ENCODE measurements at places on chromosomes 16 and 17.

DNA sequence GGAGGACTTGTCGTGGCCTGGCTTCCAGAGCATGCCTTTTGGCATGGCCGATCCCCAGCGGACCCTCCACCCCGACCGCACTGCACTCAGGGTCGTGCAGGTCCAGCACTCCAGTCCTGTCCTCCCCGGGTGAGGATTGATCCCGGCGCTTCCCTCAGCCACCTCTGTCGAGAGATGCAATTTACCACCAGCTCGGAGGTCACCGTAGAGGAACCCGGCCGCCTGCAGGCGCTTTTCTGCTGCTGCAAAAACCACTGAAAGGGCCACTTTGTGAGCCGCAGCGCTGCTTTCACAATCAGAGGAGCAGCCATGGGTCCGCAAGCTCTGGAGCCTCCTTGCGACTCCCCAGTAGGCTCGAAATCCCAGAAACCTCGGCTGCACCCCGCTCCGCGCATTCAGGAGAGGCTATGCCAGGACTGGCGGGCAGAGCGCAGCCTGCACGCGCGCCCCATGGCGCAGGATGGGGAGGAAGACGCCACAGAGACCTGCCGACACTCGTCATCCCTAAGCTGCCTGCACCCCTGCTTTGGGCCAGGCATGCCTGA lies 134.2 kb downstream of the HS3ST2 start:
- no peak for DNase-seq

- DNase-seq = peak; percentile 20
Measured at GRCh38 chr17:81018044-81018802, 16.7 kb upstream of the BAIAP2 start.

DNA sequence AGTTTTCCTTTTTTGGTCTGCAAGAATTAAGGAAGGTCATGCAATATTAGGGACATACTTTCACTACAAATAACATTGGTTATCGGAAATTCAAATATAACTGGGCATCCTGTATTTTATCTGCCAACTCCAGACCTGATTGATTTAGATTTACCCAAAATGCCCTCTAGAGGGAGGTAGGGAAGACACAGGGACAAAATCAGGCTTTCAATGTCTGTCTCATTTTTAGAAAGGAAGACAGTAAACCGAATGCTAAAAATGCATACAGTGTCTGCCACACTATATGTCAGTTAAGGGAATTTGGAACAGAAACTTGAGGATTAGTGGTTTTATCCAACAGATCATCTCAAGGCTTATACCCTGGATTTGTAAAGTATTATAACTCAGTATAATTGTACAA lies 161.7 kb upstream of the SOX9 start:
- no peak for DNase-seq

GRCh38 chr16:90046971-90047713 lies 27.9 kb upstream of the DBNDD1 start:
- no peak for DNase-seq

DNA sequence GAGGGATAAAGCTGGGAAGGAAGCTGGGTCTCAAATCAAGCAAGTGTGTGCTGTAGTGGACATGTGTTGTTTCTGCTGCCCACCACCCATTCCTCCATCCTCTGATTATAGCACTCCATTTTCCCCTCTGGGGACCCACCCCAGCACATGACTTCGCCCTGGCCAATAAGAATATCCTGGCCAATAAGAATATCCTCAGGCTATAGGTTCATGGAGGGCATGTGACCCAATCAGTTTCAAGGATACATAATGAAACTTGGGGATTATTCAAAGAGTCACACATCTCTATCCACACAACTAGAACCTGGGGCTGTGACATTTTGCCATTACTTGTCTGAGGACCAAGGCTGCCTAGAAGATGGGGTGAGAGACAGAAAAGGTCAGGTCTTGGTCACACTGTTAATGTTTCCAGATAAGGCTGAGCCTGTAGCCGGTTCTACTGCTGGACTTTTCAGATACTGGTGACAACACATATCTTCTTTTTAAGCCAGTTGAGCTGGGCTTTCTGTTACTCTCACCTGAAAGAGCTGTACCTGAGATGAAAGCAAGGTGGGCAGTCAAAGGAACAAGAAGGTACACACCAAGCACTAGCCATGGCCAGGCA lies 33.7 kb downstream of the MYO18A start:
- DNase-seq = no peak

- DNase-seq = no peak
Measured at GRCh38 chr17:41013181-41013580, 4.3 kb upstream of the KRTAP3-1 start.

DNA sequence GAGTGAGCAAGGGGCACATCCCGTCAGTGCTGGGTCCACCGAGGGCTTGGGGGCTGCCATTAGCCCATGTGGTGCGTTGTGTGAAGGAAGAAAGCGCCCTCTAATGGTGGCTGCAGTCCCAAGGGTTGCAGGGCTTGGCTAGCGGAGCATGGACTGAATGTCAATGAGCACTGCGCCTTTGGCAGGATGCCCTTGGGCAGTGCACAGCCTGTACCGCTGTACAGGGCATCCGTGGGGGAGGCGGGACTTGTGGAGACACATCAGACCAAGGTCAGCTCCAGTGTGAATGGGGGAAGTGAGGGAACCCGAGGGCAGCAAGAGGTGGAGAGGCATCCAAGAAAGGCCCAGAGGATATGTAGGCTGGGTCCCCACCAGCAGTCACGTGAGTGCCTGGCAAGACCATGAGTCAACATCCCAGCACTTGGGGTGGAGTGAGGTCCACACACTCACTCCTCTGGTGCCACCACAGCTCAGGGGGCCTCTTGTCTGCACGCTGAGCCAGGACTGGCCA lies 75.5 kb upstream of the MED9 start:
- peak; percentile 37 for DNase-seq

- DNase-seq = no peak
Measured at GRCh38 chr17:47745037-47745380, 12.0 kb downstream of the TBX21 start.

- DNase-seq = no peak
Measured at GRCh38 chr17:79239205-79239604, 164.6 kb downstream of the ENGASE start.

DNA sequence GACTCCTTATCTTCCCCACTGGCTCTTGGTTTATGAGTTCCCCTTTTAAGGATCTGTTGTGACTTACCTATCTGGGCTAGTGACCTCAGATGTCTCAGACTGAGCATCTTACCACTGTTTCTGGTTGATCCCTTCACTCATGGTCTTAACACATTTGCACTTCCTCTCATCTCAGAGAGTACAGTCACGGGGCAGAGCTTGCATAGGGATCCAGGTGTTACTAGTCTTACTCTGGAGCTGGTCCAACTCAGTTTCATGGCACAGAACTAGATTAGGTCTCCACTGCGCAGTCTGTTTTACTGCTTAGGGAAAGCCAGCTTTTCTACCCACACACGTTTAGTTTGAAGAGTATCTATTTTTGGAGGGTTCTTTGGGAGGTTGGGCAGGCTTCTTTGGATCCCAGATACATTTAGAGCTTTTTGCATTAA lies 10.2 kb downstream of the GABARAPL2 start:
- no peak for DNase-seq

DNA sequence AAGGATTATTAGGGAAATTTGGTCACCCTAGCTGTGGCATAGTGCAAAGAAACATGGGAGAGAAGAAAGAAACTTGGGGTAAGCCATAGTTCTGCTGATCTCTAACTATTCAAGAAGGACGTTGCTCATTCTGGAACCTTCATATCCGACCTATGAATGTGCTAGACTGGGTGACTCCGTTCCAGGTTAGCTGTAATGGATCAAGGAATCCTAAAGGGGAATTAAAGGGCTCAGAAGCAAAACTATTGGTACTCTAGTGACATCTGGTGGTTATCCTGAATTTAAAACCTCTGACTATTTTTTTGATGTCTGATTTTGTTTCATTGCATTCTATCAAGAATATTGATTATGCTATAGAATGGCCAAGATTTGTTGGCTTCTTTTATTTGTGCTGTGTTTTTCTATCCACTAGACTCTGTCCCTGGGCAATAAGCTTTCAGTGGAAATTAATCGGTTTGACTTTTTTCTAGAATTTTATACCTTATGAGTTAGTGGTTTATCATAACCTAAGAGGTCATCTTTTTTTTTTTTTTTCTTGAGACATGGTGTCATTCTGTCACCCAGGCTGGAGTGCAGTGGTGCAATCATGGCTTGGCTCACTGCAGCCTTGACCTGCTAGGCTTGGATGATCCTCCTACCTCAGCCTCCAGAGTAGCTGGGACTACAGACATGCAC lies 19.5 kb downstream of the PCTP start:
- peak; percentile 44 for DNase-seq

GRCh38 chr17:45003877-45004276 lies 35.8 kb upstream of the C1QL1 start:
- DNase-seq = no peak

- DNase-seq = no peak
Measured at GRCh38 chr16:47197536-47198179, 53.9 kb upstream of the NETO2 start.

GRCh38 chr17:69367298-69367697 lies 40.4 kb upstream of the ABCA5 start:
- peak; percentile 37 for DNase-seq

GRCh38 chr17:7560172-7561027 lies 1.3 kb upstream of the SENP3 start:
- peak; percentile 63 for DNase-seq

DNA sequence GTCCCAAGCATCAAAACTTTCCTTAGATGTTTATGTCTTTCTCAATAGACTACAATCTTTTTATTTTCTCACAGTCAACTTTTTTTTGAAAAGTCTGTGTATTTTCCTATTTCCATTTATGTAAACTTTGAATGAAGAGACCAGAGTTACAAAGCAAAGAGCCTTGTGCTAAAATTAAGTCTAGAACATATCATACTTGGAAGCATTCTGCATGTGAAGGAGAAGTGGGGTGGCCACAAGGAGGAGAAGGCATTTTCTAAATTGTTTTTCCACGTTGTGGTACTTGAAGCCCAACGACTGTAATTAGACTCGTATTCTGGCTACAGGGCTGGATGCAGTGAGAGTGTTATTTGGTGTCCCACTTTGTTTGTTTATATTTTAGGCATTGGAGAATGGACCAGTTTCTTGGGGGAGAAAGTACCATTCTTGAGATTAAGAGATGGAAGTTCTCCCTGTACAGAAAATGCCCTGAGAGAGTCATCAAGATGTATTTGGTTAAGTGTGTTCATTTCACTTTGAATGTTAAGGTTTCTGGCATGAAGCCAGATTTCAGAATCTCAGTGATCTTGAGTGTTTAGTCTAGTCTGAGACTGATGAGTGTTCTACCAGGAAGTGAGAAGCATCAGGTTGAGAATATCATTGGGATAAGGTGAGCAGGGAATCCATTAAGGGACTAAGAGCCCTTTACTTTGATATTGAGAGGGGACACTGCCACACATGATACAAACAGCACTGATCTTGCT lies 71.6 kb downstream of the MAP2K6 start:
- DNase-seq = peak; percentile 12

- no peak for DNase-seq
Measured at GRCh38 chr17:75133001-75133400, 1.5 kb upstream of the NT5C start.

- DNase-seq = peak; percentile 87
Measured at GRCh38 chr16:7025616-7026190, 306.9 kb upstream of the RBFOX1 start.

DNA sequence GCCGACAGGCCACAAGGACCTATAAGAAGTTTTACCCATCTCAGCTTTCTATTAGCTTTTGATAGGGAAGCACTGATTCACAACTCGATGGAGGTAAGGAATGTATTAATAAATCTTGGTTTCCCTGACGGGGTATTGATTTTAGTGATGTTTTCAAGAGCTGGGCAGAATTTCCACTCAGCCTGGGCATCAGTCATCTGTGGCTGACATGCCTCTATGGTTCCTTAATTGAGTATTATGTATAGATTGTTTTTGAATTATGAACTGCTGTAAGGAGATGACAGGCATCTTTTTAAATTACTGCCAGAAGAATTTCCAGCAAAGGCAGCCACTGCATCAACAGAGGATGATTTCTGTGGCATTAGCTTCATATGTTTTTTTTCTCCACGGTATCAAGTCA lies 128.6 kb downstream of the CPPED1 start:
- no peak for DNase-seq

DNA sequence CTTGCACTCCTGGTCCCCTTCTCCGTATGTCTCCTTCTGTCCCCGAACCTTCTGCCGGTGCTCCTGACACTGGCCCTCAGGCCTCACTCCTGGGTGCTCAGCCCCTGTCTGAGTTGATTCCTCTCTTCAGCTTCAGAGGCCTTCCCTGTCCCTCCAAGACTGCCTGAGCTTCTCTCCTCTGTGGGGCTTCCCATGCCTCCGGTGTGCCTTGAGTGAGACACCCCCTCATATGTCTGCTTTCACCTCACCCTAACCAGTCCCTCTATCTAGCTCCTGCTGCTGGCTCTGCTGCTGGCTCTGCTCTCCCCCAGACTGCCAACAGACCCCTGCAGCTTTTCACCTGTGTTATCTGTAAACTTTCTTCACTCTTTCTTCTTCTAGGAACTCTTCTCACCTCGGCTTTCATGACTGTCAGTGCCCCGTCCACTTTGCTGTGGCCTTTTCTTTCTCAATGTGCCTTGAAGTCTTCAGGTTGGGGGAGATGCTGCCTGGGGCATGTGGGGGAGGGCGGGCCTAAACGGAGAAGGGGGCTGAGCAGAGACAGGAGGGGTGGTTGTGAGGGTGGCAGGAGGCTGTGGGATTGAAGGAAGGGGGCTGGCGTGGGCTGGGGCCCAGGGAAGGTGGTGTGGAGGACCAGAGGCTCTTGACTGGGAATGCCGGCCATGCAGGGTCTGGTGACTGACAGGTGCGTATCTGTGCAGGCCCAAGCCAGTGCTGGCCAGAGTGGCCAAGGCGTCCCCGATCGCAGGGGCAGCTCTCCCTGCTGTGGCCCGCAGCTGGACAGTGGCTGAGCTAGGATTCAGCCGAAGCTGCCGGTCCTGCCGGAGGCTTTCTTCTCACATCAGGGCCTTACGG lies 81.3 kb downstream of the METRNL start:
- no peak for DNase-seq

GRCh38 chr16:2194852-2195321 lies 1.5 kb downstream of the CASKIN1 start:
- peak; percentile 30 for DNase-seq

GRCh38 chr16:79758615-79759346 lies 158.2 kb upstream of the MAF start:
- no peak for DNase-seq

DNA sequence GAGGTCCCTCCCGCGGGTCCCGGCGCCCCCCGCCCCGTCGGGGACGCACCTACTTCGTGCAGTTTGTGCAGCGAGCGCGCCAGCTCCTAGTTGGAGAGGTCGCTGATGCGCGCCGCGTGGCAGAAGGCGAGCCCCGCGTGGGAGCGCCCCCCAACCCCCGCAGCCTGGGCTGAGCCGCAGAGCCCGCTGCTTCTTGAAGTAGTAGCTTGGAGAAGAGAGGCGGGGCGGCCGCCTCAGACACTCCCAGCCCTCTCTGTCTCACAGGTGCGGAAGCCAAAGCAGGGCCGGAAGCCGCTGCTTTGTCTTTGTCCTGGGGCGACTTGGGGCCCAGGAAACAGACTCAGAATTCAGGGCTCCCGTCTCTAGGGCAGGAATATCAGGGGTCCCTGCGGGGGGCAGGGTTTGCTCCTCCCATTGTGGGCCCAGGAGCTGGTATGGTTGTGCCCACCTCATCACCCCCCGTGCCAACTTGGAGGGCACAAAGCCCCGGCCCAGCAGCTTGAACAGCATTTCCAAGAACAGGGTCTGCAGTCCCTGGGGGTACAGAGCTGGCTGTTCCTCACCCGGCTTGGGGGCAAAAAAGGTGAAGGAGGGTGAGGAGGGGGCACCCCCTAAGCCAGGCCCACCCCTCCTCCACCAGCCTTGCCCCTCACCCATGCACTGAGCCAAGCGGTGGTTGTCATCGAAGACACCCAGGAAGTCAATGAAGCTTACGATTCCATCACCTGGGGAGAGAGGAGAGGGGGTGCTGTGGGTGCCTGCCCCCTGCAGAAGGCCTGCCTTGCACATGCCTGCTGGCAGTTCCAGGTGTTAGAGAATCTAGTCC lies 13.5 kb downstream of the SPATA32 start:
- no peak for DNase-seq

GRCh38 chr16:77584205-77584859 lies 138.0 kb upstream of the NUDT7 start:
- DNase-seq = peak; percentile 71
